Hematopoietic multipotent progenitor cell treated with erythropoietin and hydrocortisone succinate and interleukin-3 and kit ligand, for 4 days (in vitro differentiated cells): ENCODE measurements at places on chromosomes 3 and 15.
A peak's percentile ranks its signal among the peaks of the same experiment; 100 is the strongest.

DNA sequence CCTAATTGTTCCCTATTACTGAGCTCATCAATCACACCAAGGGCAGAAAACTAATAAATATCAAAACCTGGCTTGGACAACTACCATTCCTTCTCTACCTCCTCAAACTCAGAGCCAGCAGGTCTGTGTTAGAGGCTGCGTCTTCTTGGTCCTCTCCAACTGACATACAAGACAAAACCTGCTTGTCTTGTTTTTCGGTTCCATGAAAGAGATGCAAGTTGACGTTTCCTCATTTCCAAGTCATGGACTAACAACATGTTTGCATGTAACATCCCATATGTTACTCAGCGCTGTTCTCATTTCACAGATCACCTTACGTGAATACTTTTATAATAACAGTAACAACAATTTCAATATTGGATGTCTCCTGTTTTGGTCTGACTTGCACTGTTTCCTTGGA lies 110.9 kb downstream of the LMLN start:
- no peak for DNase-seq

GRCh38 chr15:55742498-55742926 lies 440 bp downstream of the PRTG start:
- DNase-seq, result peak; percentile 33

- DNase-seq, result peak; percentile 61
Observed at GRCh38 chr15:25710184-25710583, 152.9 kb downstream of the ATP10A start.

DNA sequence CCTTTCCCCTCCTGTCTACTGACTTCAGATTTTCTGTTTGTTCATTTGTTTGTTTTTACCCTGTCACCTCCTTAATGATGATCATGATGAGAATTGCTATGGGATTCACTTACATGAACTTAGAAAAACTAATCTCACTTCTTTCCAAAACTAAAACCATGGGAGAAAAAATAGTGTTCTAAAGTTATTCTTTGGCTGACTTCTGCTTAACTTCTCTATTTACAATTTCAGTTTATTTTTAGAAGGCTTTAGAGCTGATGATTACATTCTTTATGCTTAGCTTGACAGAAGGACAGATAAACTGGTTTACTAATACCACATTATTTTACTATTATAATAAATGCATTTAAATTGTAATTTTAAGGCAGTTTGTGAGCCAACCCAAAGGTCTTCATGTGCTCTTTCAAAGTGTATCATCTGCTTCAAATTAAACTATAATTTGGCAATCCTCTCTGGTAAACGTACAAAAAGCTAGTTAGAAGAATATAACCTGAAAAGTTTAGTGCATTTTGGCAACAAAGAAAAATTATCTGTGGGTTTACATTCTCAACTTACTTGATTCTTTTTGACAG lies 676.8 kb upstream of the UBE2E2 start:
- DNase-seq, result no peak
